Thyroid gland (tissue), 4 donors: ENCODE measurements at places on chromosomes 5 and 9. TPM values are rescaled to one million over a fixed set of nuclear protein-coding genes. Genes with fewer than 3 reads are reported as not detected.

The EDIL3 gene
- 4.1 TPM for total RNA-seq

The AGXT2 gene
- total RNA-seq: not detected

The OR1N2 gene
- total RNA-seq: not detected

The NR3C1 gene
- total RNA-seq: 67.7 TPM

The MAP1B gene
- total RNA-seq: 54.5 TPM

The RECK gene
- total RNA-seq: 20.0 TPM

The LMBRD2 gene
- total RNA-seq: 18.3 TPM

The CAMK4 gene
- 1.5 TPM for total RNA-seq

The C9 gene
- total RNA-seq: not detected

The PCDHGB2 gene
- 6.9 TPM for total RNA-seq

The OTP gene
- total RNA-seq: not detected

The SLC36A3 gene
- not detected for total RNA-seq

The SLC27A6 gene
- 0.88 TPM for total RNA-seq

DNA sequence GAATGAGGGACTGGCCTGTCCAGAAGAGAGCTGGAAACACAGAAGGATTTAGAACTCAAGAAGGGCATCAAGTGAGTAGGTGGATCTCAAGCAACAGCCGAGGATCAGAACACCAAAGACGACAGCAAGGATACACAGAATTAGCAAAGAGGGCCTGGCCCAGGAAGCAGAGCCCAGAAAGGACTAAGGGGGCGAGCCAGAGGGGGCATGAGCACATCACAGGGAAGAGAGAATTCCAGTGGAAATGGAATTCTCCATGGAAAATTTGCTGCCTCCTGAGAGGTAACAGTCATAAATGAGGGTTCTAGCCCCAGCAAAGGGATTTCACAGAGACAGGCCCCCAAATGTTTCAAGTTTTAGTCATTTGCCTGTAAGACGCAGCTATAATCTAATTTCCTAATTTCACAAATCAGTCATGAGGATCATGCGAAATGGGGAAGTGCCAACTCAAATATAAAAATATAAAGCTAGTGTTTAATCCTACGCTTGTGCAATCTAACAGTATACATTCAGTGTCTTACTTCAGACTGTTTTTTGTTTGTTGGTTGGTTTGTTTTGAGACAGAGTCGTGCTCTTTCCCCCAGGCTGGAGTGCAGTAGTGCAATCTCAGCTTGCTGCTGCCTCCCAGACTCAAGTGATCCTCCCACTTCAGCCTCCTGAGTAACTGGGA is 46.7 kb downstream of the FNBP1 start:
- no peaks in the 10 kb centered on the region for H3K36me3 ChIP-seq
- no peak overlapping the region for H3K4me3 ChIP-seq
- no peaks in the 10 kb centered on the region for H3K27me3 ChIP-seq
- H3K4me1 ChIP-seq: peaks cover 35% of the 10 kb centered on the region
- H3K27ac ChIP-seq: peak overlapping the region; percentile 70

- H3K27ac ChIP-seq: no peak overlapping the region
- DNase-seq: no peak
- H3K36me3 ChIP-seq: no peaks in the 10 kb centered on the region
- H3K4me1 ChIP-seq: peaks cover 39% of the 10 kb centered on the region
Observed at GRCh38 chr5:169707686-169708085, 70.6 kb downstream of the DOCK2 start.

- H3K27ac ChIP-seq: no peak overlapping the region
- H3K27me3 ChIP-seq: no peaks in the 10 kb centered on the region
- no peak overlapping the region for H3K4me3 ChIP-seq
Observed at GRCh38 chr5:55320571-55320970, 12.8 kb downstream of the MTREX start.

DNA sequence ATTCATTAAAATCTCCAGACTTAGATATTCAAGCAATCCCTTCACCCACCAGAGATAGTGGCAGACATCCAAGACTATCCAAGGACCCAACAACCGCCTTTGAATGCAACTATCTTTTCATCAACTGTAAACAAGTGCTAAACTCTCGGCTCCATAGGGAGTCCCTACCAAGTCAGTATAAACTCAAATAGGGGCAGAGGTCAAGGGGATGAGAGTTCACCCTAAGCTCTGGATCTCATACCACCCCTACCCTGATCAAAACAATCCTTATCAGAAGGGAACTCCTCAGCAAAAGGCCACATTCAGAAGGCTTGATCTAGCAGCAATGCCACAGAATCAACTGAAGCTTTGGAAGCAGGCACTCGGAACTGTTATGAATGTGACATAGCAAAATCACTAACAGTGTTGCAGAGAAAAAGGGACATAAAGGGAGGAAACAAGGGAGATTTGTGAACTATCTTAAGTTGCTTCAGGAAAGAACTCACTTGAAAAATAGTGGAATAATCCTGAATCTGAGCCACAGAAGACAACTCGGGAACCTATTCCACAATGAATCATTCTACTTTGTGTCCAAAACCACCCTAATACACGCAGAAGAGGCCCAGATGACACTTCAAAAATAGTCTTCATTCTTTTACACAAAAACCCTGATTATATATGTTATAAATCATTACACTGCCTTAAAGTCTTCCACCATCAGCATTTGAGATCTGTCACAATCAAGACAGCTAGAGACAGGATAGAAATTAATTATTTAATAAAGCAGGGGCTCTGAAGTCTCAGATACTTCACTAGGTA is 49.8 kb downstream of the NR6A1 start:
- peak overlapping the region; percentile 63 for H3K27ac ChIP-seq
- DNase-seq: peak; percentile 21
- H3K4me1 ChIP-seq: peaks cover 25% of the 10 kb centered on the region
- no peaks in the 10 kb centered on the region for H3K27me3 ChIP-seq

- H3K4me3 ChIP-seq: no peak overlapping the region
- H3K27ac ChIP-seq: peak overlapping the region; percentile 99
- peaks cover 86% of the 10 kb centered on the region for H3K4me1 ChIP-seq
- H3K36me3 ChIP-seq: no peaks in the 10 kb centered on the region
- no peak for DNase-seq
Observed at GRCh38 chr5:139659695-139660101, 11.5 kb downstream of the CXXC5 start.

DNA sequence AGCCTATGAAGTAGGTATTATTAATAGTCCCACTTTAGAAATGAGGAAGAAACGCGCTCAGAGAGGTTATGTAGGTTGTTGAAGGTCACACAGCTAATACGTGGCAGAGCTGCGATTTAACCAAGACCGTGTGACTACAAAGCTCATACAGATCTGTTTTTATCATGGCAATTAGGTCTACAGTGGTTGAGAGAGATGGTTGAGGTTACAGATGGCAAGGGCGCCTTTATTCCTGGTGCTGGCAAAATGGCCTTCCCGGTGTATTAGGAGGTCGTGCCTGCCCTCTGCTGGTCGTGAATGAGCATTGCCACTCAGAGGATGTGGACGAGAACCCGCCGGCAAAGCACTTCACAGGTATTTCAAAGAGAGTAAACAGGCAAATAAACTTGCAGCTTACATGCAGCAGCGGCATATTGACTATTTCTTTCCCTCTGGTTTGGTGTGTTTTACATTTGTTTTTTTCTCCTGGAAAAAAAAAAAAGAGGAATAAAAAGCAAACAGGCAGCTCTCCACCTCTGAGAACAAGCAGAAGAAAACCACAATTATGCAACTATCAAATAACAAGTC is 65.3 kb upstream of the EGFLAM start:
- H3K27me3 ChIP-seq: no peaks in the 10 kb centered on the region
- DNase-seq: peak; percentile 65
- H3K36me3 ChIP-seq: no peaks in the 10 kb centered on the region
- no peaks in the 10 kb centered on the region for H3K4me1 ChIP-seq

- H3K4me1 ChIP-seq: peaks cover 12% of the 10 kb centered on the region
- no peak overlapping the region for H3K4me3 ChIP-seq
- no peak for DNase-seq
- H3K27me3 ChIP-seq: no peaks in the 10 kb centered on the region
- no peak overlapping the region for H3K27ac ChIP-seq
Observed at GRCh38 chr9:92507005-92507404, 24.7 kb upstream of the ASPN start.

DNA sequence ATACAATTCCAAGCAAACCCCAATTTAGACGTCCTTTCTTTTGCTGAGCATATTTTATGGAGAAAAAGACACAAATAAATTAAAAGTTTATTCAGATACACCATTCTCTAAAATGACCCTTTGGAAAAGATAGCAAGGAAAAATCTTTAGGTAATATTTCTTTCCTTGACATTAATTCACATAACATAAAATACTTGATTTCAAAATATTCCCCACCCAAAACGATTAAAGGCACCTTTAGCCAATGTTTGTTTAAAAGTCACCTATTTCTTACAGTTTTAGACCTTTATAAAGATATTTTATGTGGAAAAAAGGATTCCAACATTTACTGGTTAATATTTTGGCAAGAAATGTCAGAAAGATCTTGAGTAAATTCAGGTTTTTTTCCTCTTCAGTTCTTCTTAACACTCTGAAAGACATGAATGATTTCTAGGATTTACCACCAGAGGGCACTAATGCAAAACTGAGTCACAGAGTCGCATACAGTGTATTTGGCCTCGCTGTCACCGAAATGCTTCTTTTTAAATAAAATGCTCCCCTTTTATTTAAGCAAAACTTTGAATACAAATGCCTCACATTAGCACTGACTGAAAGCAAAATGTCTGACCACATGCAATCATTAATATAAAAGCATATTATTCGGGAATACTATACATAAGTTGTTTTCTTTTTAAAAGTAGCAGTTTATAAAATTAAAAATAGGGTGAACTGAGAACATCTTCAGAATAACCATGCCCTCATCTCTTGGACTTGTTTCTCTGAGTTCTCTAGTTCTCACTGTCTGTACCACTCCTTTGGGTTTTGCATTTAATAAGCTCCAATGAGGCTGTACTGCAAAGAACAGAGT is 122.5 kb downstream of the SLC1A3 start:
- H3K4me1 ChIP-seq: no peaks in the 10 kb centered on the region
- no peak overlapping the region for H3K4me3 ChIP-seq
- H3K36me3 ChIP-seq: no peaks in the 10 kb centered on the region
- H3K27ac ChIP-seq: no peak overlapping the region
- no peak for DNase-seq

GRCh38 chr5:154284433-154284832 is 93.9 kb downstream of the GALNT10 start:
- no peak overlapping the region for H3K27ac ChIP-seq
- no peak for DNase-seq
- peaks cover 23% of the 10 kb centered on the region for H3K4me1 ChIP-seq
- H3K36me3 ChIP-seq: no peaks in the 10 kb centered on the region

DNA sequence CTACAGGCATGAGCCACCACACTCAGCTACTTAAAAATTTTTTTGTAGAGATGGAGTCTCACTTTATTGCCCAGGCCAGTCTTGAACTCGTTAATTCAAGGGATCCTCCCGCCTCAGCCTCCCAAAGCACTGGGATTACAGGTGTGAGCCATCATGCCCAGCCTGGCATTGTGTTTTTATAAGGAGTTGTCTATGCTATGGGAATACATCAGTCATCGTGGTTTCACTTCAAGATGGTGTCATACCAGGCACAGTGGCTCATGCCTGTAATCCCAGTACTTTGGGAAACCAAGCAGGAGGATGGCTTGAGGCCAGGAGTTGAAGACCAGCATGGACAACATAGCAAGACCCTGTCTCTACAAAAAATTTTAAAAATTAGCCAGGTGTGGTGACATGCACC is 49.7 kb downstream of the CYSTM1 start:
- no peak for DNase-seq
- no peaks in the 10 kb centered on the region for H3K36me3 ChIP-seq
- peaks cover 42% of the 10 kb centered on the region for H3K4me1 ChIP-seq
- H3K4me3 ChIP-seq: no peak overlapping the region
- H3K27me3 ChIP-seq: no peaks in the 10 kb centered on the region
- H3K27ac ChIP-seq: no peak overlapping the region

GRCh38 chr5:76456258-76456657 is 53.2 kb downstream of the IQGAP2 start:
- no peak for DNase-seq
- no peaks in the 10 kb centered on the region for H3K36me3 ChIP-seq
- H3K27me3 ChIP-seq: no peaks in the 10 kb centered on the region
- H3K4me3 ChIP-seq: no peak overlapping the region
- peaks cover 4% of the 10 kb centered on the region for H3K4me1 ChIP-seq
- H3K27ac ChIP-seq: peak overlapping the region; percentile 37
